Calu3 (cell line): ENCODE measurements at places on chromosomes 3 and 15.

DNA sequence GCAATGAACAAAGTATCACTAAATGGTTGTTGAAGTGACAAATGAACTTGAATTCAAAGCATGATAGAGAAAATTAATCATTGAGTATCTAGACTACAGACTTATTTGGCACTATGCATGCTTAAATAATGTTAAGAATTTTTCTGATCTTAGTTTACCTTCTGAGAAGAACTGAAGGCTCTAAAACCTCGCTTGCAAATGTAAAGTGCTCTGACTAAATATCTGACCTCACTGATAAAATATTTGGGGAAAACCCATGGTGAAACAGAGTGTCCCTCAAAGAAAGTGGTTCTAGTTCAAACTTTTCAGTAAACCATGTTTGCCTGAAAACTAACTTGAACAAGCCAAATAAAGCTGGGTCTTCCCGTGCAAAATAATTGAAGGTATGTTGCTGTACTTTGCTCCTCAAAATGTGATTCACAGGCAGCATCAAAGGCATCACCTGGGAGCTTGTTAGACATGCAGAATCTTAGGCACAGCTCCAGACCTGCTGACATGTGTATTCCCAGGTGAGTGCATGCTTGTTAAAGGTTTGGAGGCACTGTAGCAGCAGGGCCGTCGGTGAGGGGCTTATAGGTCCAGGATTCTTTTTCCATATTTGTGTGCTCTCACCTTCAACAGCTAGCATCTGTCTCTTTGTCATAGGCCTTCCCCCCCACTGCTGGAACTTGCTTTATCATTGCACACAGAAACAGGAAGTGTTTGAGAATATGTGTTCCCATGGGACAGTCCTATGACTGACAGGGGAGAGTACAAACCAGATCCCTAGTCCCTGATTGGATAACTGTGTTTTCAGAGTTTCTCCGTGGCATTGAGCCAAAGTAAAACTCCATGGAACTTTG lies 524.2 kb upstream of the LMCD1 start:
- peak; percentile 14 for DNase-seq

DNA sequence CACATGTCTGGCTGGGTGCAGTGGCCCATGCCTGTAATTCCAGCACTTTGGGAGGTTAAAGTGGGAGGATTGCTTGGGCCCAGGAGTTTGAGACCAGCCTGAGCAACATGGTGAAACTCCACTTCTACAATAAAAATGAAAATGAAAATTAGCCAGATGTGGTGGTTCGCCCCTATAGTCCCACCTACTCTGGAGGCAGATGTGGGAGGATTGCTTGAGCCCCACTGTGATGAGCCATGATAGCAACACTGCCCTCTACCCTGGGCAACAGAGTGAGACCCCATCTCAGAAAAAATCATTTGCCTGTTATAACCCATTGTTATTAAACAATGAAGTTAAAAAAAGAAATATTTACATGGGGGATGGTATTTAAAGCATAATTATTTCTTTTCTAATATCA lies 240.1 kb upstream of the ZPLD1 start:
- DNase-seq: no peak

- no peak for DNase-seq
These were observed 138.8 kb downstream of the SNRPN start for GRCh38 chr15:25093455-25094029.

GRCh38 chr3:70753572-70753971 lies 441.1 kb upstream of the MDFIC2 start:
- DNase-seq: no peak

DNA sequence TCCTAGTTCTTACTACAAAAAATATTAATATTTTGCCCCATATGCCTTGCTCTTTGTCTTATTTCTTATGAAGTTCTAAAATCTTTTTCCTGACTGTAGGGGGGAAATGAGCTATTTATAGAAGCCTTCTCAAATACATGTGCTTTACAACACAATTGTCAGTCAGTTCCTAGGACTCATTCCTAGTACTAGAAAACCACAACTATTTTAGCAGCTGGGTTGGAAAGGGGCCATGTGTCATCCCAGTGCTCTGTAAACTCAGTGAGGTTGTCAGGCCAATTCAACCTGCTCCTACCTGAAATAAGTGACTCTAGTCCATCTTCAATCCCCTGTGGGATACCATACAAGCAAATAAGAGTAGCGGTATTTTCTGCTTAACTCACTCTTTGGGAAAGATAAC lies 153.8 kb downstream of the ULK4 start:
- DNase-seq: no peak
